Lung microvascular endothelial cell (primary cell): ENCODE measurements at places on chromosomes 13 and 19.

GRCh38 chr19:8877854-8878705 is 45.9 kb downstream of the MBD3L1 start:
- no peak for DNase-seq

- peak; percentile 51 for DNase-seq
These were observed 18.1 kb downstream of the DDX39A start for GRCh38 chr19:14400951-14401431.

DNA sequence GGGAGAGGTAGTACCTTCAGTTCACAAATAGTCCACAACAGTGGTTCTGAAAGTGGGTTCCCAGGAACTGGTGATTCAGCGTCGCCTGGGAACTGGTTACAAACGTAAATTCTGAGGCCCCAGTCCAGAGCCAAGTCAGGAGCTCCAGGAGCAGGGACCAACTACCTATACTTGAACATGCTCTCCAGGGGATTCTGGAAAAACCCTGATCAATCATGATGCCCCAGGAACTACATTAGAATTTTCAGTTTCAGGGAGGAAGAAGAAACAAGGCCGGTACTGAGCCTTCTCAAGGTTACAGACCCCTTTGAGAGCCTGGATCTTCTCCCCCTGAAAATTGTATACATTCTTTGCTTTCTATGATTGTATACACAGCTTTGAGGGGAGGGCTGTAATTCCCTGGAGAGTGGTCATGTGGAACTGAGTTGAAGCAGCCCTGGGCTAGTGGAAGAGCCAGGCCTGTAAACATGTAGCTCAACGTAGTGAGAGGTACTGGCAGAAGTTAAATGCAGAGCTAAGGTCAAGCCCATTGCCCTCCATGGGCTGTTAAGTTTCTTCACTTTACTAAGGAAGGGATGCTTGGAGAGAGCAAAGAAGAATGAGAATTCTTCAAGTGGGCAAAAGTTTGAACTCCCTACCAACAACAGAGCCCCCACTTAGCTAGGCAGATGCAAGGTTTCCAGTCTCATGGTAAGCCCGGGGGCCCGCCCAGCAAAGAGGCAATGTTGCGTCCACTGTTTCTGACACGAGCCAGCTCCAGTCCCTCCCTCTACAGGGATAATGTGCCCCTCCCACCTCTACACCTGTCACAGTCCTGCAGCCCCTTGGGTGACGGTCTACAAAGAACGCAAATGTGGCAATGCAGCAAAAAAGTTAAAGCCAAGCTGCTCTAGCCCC is 17.0 kb downstream of the DOCK9 start:
- DNase-seq, result no peak

GRCh38 chr19:3097442-3097871 is 3.3 kb downstream of the GNA11 start:
- DNase-seq, result no peak

GRCh38 chr19:19406878-19407632 is 1.6 kb downstream of the GATAD2A start:
- peak; percentile 65 for DNase-seq

- DNase-seq, result no peak
These were observed 17.0 kb downstream of the SOX1 start for GRCh38 chr13:112083971-112084370.

- no peak for DNase-seq
These were observed 6.4 kb downstream of the TNFSF14 start for GRCh38 chr19:6663236-6664201.

DNA sequence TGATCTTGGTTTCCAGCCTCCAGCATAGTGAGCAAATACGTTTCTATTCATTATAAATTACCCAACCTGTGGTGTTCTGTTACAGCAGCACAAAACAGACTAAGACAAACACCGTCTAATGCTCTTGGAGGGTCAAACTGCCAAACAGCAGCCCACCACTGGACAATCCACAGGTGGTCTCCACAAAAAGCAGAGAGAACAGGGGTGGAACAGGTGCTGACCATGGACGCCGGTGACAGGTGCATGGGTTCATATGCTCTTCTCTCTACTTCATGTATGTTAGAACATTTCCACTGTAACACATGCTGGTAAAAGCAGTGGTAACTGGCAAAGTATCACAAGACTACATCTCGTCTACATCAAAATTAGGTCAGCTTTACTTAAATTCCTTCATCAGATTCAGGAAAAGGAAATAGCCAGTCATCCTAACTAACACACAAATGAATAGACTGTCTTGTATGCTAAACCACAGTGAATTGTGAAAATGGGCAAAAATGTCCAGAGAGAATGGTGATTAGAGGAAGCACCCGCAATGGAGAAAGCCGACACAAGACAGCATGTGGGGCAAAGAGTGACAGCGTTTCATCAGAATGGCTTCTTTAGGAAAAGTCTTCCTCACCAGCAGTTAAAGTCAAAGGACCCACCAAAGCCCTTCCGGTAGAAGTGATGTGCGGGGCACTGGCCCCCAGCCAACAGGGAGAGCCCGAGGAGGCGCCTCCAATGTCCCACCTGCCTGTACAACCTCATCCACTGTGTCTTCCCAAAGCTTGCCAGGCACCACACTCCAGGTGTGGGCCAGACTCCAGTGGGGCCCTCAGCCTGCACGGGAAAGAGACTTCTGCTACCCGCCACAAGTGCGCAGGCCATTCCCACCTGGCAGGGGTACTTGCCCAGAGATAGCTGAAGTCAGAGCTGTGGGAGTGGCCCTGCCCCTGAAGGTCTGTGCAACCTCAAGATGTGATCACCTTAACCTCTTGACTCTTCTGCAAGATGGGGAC is 6.5 kb downstream of the CARS2 start:
- peak; percentile 73 for DNase-seq

DNA sequence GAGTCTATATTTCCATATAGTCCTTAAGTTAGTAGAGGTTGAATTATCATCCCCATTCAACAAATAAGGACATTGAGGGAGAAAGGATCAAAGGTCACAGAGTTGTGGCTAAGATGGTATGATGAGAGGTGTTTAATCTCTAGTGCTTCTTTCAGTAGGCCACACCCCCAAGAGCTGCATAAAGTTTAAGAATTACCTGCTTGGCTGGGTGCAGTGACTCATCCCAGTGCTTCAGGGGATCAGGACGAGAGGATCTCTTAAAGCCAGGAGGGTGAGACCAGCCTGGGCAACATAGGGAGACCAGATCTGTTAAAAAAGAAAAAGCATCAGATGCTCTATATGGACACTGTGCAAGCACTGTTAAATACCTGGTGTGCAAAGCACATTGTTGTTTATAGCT is 560.0 kb upstream of the KLHL1 start:
- DNase-seq, result no peak

GRCh38 chr13:104597546-104598180 is 1531.4 kb upstream of the SLC10A2 start:
- no peak for DNase-seq

GRCh38 chr19:52492201-52492993 is 35.1 kb upstream of the ZNF808 start:
- no peak for DNase-seq

GRCh38 chr19:45650722-45651121 is 11.5 kb upstream of the EML2 start:
- no peak for DNase-seq

GRCh38 chr13:106241974-106242953 is 293.2 kb downstream of the EFNB2 start:
- no peak for DNase-seq
